ENCODE measurements at places on chromosomes 2 and 18.

GRCh38 chr18:27110319-27110718 lies 74.8 kb downstream of the CHST9 start:
- DNase-seq, result no peak

- DNase-seq, result peak; percentile 62
Observed at GRCh38 chr2:37767959-37768925, 96.8 kb upstream of the CDC42EP3 start.

GRCh38 chr2:7428454-7429204 lies 511.4 kb downstream of the RNF144A start:
- DNase-seq, result no peak

- no peak for DNase-seq
Observed at GRCh38 chr2:40358783-40359182, 93.1 kb downstream of the SLC8A1 start.

DNA sequence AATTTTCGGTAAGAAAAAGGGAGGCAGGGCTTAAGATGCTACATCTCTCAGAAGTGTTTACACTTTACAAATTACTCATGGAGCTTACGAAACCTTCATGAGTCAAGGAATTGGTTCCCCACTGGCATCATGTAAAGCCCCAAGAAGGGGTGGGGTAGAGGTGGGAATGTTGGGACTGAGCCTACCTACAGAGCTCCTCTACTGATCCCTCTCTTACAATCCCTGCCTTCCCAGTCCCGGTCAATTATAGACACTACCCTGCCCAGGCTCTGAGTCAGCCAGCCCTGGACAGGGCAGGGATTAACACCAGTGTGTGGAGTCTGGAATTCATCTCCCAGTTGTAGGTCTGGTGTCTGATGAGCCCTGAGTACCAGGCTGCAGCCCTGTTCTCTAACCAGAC lies 248.9 kb downstream of the PAX3 start:
- DNase-seq, result no peak

GRCh38 chr2:185291035-185291647 lies 447.5 kb upstream of the FSIP2 start:
- no peak for DNase-seq

- DNase-seq, result no peak
Observed at GRCh38 chr2:38065502-38066135, 10.3 kb downstream of the CYP1B1 start.

GRCh38 chr2:122999258-122999657 lies 1025.8 kb upstream of the CNTNAP5 start:
- DNase-seq, result no peak

DNA sequence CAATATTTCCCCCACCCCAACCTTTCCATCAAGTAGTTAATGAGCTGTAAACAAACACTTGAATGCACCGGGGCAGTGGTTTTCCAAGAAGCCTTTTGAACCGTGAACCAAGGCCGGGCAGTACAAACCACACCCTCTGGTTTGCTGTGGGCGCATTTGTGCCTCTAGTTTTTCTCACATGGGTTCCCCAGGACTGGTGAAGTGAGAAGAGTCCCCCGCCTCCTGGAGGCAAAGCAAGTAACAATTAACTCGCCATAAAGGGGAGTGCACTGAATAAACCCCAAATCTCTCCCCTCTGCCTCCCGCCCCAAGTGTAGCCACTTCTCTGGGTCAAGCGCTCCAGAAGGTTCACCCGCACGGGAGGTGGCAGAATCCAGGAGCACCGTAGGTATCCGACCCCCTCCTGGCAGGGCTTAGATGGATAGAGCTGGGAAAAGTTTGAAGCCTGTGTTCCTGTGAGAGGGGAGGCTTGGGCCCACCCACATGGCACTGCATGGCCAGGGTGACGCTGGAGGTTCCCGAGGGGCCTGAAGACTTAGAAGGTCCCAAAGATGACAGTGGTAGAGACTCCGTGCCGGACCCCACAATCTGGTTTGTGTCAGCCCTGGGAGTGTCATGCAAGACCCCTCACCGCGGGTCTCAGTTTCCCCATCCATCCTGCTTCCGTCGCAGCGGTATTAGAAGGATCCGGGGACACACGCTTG lies 182.2 kb downstream of the SMAD2 start:
- no peak for DNase-seq

DNA sequence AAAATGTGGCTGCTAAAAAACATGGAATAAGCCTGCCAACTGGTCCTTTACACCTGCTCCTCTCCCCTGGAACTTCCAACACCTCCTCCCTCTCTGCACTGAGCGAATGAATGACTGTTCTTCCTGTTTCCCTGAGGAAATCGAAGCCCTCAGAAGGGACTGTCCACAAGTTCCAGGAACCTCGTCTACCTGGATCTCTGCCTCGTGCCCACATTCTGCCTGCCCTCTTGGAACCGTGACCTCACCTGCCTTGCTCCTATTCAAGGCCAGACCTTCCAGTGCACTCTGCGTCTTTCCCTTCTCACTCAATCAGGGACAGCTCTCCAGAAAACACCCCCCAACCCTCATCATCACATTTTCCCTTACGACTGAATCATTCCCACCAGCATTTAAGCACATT lies 4.4 kb upstream of the CAB39 start:
- no peak for DNase-seq

DNA sequence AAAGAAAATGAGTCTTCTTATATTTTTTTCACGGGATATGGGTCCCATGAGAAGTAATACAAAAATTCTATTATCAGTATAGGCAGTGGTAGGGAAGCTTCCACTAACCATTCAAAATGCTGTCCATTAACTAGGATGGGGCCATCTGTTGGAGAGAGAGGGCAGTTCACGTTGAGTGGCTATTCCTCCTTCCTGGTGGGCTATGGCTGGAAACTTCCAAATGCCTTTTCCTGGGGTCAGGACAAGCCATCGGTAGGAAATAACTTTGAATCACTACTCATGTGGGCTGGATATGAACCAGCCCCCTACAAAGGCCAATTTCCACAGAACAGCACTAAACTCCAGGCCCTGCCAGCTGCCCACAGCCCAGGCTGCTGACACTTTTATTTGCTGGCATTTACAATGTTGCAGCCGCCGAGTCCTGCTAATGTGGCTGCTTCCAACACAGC lies 156.1 kb upstream of the HNRNPA3 start:
- DNase-seq, result no peak

- DNase-seq, result no peak
Observed at GRCh38 chr2:215731108-215731658, 282.2 kb downstream of the MREG start.

DNA sequence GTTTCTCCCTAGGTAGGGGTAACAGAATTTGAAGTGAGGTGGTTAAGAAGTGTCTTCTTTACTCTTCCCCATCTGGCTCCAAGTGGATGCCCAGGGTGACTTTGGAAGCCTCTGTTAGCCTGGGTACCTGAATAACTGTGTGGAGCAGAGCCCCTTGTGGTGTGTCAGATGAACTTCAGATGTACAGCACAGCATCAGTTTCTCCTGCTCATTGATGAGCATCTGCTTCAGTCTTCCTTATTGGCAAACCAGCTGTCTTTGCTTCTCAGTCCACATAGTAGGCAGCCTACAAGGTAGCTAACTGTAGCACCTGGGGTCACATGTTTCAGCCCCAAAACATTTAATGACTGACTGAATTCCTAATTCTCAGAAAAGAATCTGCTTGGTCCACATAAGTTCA lies 56.2 kb upstream of the ATP8B1 start:
- no peak for DNase-seq

GRCh38 chr18:63109022-63109421 lies 210.5 kb downstream of the BCL2 start:
- no peak for DNase-seq

- no peak for DNase-seq
Observed at GRCh38 chr18:23324056-23324811, 128.9 kb upstream of the RIOK3 start.

DNA sequence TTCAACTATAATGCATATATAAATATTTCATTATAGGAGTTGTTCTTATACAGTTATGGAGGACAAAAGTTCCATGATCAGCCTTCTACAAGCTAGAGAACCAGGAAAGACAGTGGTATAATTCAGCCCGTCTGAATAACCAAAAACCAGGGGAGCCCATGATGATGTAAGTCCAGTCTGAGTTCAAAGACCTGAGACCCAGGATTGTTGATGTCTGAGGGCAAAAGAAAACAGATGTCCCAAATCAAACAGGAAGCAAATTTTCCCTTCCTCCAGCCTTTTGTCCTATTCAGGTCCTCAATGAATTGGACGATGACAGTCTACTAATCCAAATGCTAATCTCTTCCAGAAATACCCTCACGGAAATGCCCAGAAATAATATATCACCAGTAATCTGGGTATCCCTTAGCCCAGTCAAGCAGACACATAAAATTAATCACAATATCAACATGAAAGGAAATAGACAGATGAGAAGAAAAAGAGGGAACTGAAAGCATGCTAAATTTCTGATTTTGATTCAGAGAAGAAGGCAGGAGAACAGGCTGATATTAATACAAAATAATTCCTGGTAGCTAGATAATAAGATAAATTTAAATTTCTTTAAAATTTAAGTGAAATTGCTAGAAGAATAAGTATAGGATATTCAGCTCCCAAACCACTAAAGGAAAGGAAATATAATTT lies 255.6 kb upstream of the CTAGE1 start:
- no peak for DNase-seq

GRCh38 chr2:186455613-186456012 lies 30.4 kb upstream of the ZC3H15 start:
- DNase-seq, result no peak

DNA sequence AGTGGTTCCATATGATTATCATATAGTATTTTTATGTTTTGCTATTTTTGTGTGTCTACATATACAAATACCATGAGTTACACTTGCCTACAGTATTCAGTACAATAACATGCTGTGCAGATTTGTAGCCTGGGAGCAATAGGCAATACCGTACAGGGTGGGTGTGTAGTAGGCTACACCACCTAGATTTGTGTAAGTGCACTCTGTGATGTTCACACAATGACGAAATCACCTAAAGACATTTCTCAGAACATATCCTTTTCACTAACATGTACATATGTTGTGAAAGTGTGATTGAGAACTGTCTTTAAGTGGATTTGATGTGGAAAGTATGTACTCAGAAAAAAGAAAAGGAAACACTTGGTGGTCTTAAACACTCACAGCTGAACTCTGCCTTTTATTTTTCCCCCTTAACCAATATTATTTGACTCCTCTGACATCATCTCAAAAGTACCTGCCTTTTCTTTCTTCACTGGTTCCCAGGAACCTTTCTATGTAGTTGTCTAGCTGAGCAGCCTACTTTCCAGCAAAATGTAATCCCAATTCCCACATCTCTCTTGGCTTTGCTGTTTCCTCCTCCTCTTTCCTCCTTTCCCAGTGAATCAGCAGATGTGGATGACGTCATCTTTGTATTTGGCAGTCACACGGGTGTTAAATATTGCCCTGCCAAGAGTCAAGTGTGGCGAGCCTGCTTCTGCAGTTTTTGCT lies 47.7 kb downstream of the OSBPL6 start:
- peak; percentile 66 for DNase-seq

DNA sequence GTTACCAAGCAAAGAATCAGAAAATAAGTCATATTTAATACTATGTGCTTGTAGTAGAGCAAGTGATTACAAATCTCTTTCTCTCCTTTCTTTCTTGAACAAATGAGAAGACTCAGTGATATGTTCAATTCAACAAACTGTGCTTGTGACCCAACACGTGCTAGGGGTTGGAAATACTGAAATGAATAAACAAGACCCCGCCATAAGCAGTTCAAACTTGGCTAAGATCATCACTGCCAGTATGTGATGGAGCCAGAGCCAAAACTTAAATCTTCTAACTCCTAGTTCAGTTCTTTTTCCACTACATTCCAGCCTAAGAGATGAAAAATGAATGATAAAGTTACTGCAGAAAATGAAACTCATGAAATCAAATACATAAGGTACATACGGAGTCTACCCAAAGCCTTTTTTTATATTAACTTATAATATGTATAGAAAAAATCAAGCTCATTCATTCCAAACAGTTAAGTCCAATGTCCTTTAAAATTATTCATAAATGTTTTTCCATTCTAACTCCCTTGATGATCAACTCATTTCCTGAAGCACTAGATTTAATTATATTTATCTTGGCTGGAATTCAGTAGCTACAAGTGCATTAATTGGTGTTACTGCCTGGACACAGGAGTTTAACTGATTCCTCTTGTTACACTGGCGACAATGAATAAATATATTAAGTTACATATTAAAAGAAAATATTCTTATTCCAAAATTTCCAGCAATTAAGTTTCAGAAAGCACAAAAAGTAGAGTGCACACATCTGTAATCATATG lies 36.0 kb downstream of the GALNT3 start:
- no peak for DNase-seq

Measured in uterus (tissue), 4 donors.